ENCODE measurements at places on chromosomes 5 and 9. TPM values are rescaled to one million over a fixed set of nuclear protein-coding genes. Genes with fewer than 3 reads are reported as not detected.

The TXN gene
- 407 TPM for total RNA-seq

The FAM78A gene
- 0.30 TPM for total RNA-seq

The MZB1 gene
- total RNA-seq: not detected

The MARVELD2 gene
- 2.2 TPM for total RNA-seq

The HK3 gene
- total RNA-seq: not detected

The FAM170A gene
- not detected for total RNA-seq

The ODF2 gene
- 41.8 TPM for total RNA-seq

The TMEM252 gene
- total RNA-seq: not detected

The SVEP1 gene
- 5.5 TPM for total RNA-seq

The BRINP1 gene
- total RNA-seq: not detected

The ANAPC2 gene
- total RNA-seq: 10.3 TPM

The RANBP17 gene
- total RNA-seq: 4.7 TPM

The IL3 gene
- not detected for total RNA-seq

The SEMA5A gene
- total RNA-seq: 6.4 TPM

The MAN2A1 gene
- total RNA-seq: 15.6 TPM

The TXNDC8 gene
- not detected for total RNA-seq

The TMOD1 gene
- 0.17 TPM for total RNA-seq

The CTNNA1 gene
- 213 TPM for total RNA-seq

The RASGRF2 gene
- total RNA-seq: 5.7 TPM

The TMEM141 gene
- 85.4 TPM for total RNA-seq

The SLC46A2 gene
- total RNA-seq: not detected

The IDNK gene
- total RNA-seq: 3.0 TPM

The GDA gene
- under 0.01 TPM for total RNA-seq

The FGF1 gene
- total RNA-seq: 2.2 TPM

The TCOF1 gene
- 37.2 TPM for total RNA-seq

The MYO10 gene
- total RNA-seq: 15.6 TPM

The PCDHB9 gene
- total RNA-seq: not detected

The PCDHAC1 gene
- total RNA-seq: not detected
